ENCODE measurements at places on chromosomes 13 and 19. TPM values are rescaled to one million over a fixed set of nuclear protein-coding genes. Genes with fewer than 3 reads are reported as not detected.

Gene KLK3
- not detected for total RNA-seq

DNA sequence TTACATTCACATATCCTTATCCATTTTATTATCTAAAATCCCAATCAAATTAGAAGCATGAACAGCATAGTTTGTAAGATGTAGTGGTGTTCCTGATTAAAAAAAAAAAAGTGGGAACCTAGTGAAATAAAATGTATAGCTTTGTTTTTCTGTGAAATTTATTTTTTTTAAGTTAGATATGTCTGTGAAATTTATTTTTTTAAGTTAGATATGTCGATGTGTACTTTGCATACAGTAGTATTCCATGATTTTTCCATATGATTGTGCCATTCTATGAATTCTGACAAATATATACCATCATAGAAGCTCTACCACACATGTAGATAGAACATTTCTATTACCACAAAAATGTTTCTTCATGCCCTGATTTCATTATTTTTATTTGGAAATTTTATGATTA, 6.0 kb upstream of the MAB21L1 start:
- no peaks in the 10 kb centered on the region for H3K27me3 ChIP-seq
- no peak overlapping the region for H3K4me3 ChIP-seq
- H3K36me3 ChIP-seq = no peaks in the 10 kb centered on the region
- H3K27ac ChIP-seq = no peak overlapping the region

- peaks cover 5% of the 10 kb centered on the region for H3K27me3 ChIP-seq
- no peak for DNase-seq
- H3K4me3 ChIP-seq = no peak overlapping the region
- no peak overlapping the region for H3K27ac ChIP-seq
- H3K4me1 ChIP-seq = no peaks in the 10 kb centered on the region
These were observed 865.0 kb downstream of the PCDH9 start for GRCh38 chr13:66365101-66365500.

Gene CD209
- 1.6 TPM for total RNA-seq

Gene LMTK3
- total RNA-seq = 2.5 TPM

Gene ANKLE1
- 0.81 TPM for total RNA-seq

GRCh38 chr13:65727070-65727469, 1503.1 kb downstream of the PCDH9 start:
- H3K27me3 ChIP-seq = no peaks in the 10 kb centered on the region
- no peaks in the 10 kb centered on the region for H3K4me1 ChIP-seq
- H3K36me3 ChIP-seq = no peaks in the 10 kb centered on the region
- no peak overlapping the region for H3K27ac ChIP-seq

Gene SGCG
- not detected for total RNA-seq

- no peaks in the 10 kb centered on the region for H3K27me3 ChIP-seq
- H3K27ac ChIP-seq = no peak overlapping the region
- no peaks in the 10 kb centered on the region for H3K36me3 ChIP-seq
- DNase-seq = no peak
- H3K4me1 ChIP-seq = peaks cover 9% of the 10 kb centered on the region
- no peak overlapping the region for H3K4me3 ChIP-seq
These were observed 7.1 kb upstream of the SELENOV start for GRCh38 chr19:39507715-39508364.

DNA sequence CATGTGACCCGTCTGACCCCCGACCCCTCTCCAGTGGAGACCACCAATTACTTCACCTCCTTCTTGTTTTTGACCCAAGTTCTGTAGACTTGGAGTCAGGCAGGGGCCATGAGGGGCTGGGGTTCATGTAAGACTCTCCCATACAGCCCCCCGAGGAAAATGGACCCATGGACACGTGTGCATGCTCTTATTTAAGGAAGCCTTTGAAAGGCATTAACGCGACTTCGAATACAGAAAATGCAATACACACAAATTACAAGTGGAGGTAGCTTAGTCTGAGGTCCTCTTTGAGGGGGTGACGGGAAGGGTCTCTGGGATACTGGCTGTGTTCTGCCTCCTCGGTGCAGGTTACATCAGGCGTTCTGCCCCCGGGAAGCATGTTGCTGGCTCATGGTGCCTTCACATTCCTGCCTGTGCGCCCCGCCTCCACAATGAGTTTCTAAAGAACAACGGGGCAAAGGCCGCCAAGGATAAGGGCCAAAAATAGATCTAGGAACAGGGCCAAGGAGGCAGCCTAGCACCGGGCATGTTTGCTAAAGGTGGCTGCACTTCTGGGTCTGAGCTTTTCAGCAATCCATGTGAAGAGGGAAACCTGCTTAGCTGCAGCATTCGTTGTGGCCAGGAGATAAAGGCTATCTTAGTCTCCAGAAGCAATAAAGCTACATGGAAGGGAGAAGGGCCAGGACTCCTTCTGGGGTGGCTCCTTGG, 54.5 kb downstream of the RAB20 start:
- H3K27me3 ChIP-seq = no peaks in the 10 kb centered on the region
- H3K4me1 ChIP-seq = peaks cover 9% of the 10 kb centered on the region
- H3K36me3 ChIP-seq = no peaks in the 10 kb centered on the region
- DNase-seq = peak; percentile 83
- H3K4me3 ChIP-seq = no peak overlapping the region
- no peak overlapping the region for H3K27ac ChIP-seq

Gene SYNGR4
- total RNA-seq = not detected

Gene GIPR
- total RNA-seq = 0.87 TPM

Gene FFAR1
- total RNA-seq = 1.3 TPM

Gene FGF21
- not detected for total RNA-seq

Measured in ovary (tissue), 10 donors.